ENCODE measurements at places on chromosomes 11 and 22. TPM values are rescaled to one million over a fixed set of nuclear protein-coding genes. Genes with fewer than 3 reads are reported as not detected.

- no peak for DNase-seq
These were observed 105.7 kb upstream of the LUZP2 start for GRCh38 chr11:24391167-24391566.

DNA sequence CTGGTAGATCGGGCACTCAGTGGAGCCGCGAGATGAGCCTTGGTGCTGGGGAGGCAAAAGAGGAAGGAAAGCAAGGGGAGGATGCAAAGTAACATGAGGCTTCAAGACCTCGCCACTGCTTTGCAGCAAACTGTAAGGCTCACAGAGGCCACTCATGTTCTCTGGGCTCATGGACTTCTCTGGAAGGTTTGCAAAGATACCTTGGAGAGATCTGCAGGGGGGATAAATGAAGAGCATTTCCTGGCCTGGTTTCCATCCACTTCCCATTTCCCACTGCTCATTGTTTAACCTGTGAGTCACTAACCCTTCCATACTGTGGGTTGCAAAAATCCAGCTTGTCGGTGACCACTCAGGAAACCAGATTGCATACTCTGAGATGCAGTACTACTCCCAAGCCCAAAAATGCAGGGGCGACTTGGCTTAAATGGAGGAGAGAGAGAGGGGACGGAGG is 38.5 kb downstream of the OSBP2 start:
- no peak for DNase-seq

KRTAP5-1 gene
- not detected for total RNA-seq

DNA sequence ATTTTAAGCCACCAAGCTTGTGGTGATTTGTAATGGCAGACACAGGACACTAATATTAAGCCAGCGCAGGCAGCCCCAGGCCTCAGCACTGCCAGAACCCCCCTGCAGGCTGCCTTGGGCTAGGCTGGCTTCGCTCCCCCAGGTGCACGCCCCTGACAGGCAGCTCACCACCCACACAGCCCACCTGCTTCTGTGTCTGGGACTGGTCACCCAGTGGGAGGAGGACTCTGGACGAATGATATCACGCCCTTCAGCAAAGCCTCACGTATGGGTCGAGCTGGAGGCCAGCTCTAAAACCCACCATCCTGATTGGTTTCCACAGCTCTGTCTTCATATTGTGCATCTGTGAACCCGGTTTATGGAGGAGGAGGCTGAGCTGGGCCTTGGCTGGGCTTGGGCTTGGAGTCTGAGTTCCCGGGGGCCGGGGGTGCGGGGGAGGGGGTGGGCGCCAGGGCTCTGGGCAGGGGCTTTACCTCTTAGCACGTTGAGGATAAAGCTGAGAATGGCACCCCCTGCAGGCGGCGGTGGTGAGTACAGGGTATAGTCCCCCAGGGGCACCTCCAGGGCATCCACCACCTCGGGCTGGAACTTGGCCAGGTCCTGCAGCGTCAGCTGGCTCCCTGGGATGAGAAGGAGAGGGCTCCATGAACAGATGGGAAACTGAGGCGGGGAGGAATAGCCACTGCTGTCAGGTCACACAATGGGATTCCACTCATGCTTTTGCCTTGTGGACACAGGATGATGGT is 13.8 kb downstream of the GGT5 start:
- DNase-seq = no peak

DNA sequence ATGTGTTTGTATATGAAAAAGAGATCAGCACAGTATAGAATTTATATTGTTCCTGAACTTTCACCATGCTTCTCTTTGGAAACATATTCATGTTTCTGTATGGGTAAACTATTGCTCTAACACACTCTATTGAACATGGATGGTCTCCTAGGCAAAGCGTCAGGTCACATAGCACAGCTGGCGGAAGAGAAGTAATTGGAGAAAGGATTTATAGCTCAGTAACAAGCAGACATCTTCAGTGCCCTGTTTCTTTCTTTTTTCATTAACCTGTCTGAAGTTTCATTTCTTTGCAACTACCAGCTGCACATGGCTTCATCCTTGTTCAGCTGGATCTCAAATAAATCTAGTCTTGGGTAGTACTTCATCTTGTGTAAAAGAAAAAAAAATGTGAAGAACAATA is 84.4 kb upstream of the TRPC6 start:
- DNase-seq = no peak

GRCh38 chr11:60641940-60642339 is 57.5 kb upstream of the MS4A8 start:
- DNase-seq = no peak

- no peak for DNase-seq
These were observed 2.5 kb downstream of the OR56B4 start for GRCh38 chr11:6110011-6110410.

- DNase-seq = no peak
These were observed 1.1 kb downstream of the CAVIN3 start for GRCh38 chr11:6319001-6319703.

- no peak for DNase-seq
These were observed 10.0 kb downstream of the LGR4 start for GRCh38 chr11:27462543-27462942.

- DNase-seq = no peak
These were observed 69.7 kb downstream of the TENM4 start for GRCh38 chr11:79371152-79371551.

- DNase-seq = no peak
These were observed 282.3 kb downstream of the KIRREL3 start for GRCh38 chr11:126718276-126718675.

PITPNB gene
- total RNA-seq = 68.9 TPM

DNA sequence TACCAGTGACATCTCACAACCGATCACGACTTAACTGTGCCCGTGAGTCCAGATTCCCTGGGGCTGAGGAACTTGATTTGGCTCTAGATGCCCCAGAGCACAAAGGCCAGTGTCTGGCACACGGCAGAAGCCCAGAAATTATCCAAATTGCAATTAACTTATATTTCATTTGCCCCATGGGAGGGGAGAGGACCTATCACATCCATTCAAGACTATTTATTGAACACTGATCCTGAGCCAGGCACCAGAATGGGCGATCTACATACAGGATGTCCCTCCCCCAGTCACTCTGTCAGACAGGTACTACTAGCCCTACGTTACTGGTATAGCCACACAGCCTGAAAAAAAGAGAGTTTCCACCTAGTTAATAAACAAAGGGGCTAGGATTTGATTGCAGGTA is 5.1 kb downstream of the DNAL4 start:
- DNase-seq = no peak

GRCh38 chr11:66112601-66113499 is 42.8 kb downstream of the PACS1 start:
- no peak for DNase-seq

- no peak for DNase-seq
These were observed 26.8 kb downstream of the ANO1 start for GRCh38 chr11:70104961-70105360.

OR5B12 gene
- not detected for total RNA-seq

DNA sequence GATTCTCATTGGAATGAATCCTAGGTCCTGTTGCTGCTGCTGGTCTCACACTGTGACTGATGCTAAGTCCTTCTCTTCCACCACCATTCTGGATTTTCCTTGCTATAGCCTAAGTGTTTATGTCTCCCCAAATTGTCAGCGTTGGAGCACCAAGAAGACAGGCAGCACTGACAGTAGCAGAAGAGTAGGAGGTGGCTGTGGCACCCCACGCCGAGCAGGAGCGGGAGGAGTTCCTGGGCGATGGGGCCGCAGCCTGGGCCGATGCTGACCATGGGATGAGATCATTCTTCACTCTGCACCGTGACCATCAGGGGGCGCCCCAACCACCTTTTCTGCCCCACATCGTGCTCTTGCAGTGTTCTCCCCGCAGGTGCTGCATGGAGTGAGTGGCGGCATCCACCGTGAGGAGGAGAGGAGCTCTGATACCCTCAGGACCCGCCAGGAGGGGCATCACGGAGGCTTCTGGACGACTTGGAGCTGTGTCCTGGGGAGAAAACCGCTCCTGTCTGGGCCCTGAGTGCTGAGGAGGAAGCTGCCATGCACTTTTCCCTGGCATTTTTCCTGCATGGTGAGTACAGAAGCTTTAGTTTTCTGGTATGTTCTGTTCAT is 57.0 kb downstream of the LRRC74B start:
- no peak for DNase-seq

DNA sequence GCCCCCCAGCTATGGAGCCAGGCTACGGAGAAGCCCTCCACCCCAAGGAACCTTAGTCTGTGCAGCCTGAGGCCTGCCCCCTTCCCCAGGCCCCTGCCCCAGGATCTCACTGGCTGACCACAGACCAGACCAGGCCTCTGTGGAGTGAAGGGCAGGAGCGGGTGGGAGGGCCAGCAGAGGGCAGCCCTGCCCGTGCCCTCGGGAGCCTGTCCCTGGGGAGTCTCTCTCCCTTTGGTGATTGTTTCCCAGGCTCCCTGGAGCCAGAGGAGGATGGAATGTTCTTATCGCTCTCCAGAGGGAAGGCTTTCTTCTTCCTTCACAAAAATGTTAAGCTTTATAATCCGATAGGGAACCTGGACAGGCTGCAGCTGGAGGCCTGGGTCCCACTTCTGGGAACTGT is 455.3 kb downstream of the SOX6 start:
- no peak for DNase-seq

ADAMTS8 gene
- 8.8 TPM for total RNA-seq

DNA sequence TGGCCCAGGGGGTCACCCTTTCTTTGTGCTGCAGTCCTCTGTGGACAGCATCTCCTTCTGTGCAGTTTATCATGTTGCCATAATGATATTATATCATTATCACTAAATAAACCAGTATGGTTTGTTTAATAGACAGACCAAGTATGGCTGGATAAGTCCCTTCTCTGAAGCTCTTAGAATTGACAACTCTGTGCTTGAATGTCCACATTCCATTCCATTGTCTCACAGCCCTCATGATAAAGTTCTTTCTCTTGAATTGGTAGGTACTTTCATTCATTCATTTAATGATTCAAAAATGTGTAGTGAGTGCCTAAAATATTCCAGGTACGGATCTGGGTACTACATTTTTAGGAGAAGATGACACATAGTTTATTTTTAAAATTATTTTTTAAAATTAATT is 7.8 kb downstream of the RPS6KA4 start:
- DNase-seq = no peak

DNA sequence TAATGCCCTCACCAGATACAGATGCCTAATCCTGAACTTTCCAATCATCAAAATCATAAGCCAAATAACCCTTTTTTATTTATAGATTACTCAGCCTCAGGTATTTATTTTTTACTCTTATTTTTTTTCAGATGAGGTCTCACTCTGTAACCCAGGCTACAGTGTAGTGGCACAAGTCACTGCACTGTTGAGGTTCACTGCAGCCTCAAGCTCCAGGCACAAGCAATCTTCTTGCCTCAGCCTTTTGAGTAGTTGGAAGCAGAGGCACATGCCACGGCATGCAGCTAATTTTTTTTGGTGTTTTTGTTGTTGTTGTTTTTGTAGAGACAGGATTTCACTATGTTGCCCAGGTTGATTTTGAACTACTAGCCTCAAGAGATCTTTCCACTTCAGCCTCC is 49.5 kb downstream of the TTC28 start:
- no peak for DNase-seq

DNA sequence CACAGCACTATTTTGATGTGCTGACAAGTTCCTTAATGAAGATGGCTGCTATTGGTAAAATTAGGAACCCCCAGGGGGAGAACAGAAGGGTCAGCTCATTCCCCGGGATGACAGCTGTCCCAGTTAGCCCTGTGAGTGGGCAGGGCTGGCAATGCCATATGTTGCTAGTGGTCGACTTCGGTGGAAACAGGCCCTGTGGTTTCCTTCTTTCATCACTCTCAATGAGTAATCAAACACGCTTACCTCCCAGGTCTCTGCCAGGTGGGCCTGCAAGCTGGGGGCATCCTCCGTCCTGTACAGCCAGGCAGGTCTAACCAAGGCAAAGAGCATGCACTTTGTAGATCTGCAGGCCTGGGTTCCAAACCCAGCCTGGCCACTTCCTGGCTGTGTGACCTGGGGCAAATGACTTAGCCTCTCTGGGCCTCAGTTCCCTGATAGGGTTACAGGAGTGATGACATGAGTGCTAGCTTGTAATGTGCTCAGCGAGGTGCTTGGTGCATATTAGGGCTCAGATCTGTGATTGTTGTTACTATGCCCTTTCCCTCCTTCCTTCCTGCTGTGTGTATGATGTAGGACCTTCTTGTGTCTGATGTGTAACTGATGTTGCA is 85.2 kb downstream of the TSPAN18 start:
- DNase-seq = no peak

DNA sequence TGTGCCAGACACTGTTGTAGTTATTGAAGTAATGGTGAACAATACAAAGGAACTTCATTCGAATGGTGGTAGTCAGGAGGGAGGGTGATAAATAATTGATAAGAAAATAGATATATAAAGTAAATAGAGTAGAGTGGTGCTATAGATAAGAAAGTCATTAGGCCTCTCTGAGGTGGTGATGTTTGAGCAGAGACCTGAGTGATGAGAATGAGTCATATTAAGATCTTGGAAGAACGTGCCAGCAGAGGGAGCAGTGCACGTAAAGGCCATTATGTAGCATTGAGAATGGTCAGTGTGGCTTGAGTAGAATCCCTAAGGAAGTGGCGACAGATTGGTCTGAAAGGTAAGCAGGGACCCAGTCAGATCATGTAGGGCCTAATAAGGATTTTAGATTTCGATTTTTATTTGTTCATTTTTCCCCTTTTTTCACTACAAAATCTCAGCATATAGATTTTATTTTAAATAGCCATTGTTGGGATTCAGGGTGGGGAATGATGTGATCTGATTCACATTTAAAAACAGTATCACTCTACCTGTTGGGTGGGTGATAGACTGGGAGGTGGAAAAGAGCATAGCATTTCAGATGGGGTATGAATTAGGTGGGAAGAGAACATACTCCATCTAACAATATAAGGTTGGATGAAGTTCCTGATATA is 44.7 kb downstream of the CCDC90B start:
- no peak for DNase-seq

- DNase-seq = no peak
These were observed 12.0 kb downstream of the PPIL2 start for GRCh38 chr22:21677606-21678443.

FJX1 gene
- 10.6 TPM for total RNA-seq

OR8D1 gene
- total RNA-seq = not detected

TBX1 gene
- 4.4 TPM for total RNA-seq

DNA sequence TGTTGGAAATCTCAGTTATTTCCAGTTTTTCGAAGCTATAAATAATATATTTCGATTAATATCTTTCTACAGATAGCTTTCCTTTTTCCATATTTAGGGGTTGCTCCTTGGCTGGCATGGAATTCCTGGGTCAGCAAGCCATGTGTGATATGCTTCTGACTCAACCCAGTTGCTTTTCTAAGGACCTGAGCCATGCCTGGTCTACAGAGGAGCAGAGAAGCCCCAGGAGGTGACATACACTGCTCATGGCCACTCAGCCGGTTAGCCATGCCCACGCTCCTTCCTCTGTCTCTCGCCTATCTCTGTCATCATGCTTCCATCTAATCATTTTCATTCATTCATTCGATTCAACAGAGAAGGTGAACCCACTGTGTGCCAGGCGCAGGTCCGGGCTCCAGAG is 23.2 kb upstream of the PDGFB start:
- no peak for DNase-seq

MUC2 gene
- total RNA-seq = not detected

DNA sequence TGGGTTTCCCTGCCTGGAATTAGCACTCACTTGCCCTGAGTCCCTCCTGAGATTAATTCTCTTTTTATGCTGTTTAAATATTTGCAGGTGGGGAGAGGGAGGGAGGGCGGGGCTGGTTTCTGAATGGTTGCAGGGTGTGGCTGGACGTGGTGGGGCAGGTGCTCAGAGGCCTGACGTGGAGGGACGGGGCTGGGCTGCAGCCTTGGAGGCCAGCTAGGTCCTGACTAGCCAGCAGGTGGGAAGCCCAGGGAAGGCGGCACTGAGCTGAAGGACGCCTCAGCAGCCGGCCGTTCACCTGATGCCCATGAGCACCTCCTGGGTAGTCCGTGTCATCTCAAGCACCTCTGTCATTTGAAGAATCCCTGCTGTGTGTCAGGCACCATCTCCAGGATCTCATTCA is 21.3 kb downstream of the SGSM1 start:
- no peak for DNase-seq

GRCh38 chr11:75667831-75668450 is 897 bp downstream of the MAP6 start:
- no peak for DNase-seq

Measured in esophagus squamous epithelium (tissue), 5 donors.